Stimulated activated CD4-positive, alpha-beta T cell treated with anti-CD3 and anti-CD28 coated beads, Interleukin-1b, Interleukin-23, amount 100 ng/mL, for 1 hour (primary cell): ENCODE measurements at places on chromosomes 1 and 21.

DNA sequence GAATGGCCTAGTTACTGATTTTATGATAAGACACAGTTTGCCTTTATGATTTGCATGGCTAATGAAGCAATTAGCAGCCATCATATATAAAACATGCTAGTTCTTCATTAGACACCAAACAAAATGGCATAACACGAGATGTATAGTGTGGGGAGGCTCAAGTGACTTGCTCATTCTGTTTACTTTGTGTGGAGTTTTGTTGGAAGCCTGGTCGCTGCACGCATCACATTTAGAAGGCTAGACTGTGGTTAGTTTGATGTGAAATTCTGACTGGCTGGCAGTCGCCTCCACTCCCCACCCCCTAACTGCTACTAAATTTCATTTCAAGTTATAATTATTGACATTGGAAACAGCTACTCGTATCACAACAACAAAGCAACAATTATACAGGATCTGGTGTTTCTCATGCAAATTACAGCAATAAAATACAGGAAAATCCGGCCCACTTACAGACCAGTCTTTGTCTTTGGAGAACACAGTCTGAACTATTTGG is 356.1 kb downstream of the LMO4 start:
- no peak for DNase-seq

DNA sequence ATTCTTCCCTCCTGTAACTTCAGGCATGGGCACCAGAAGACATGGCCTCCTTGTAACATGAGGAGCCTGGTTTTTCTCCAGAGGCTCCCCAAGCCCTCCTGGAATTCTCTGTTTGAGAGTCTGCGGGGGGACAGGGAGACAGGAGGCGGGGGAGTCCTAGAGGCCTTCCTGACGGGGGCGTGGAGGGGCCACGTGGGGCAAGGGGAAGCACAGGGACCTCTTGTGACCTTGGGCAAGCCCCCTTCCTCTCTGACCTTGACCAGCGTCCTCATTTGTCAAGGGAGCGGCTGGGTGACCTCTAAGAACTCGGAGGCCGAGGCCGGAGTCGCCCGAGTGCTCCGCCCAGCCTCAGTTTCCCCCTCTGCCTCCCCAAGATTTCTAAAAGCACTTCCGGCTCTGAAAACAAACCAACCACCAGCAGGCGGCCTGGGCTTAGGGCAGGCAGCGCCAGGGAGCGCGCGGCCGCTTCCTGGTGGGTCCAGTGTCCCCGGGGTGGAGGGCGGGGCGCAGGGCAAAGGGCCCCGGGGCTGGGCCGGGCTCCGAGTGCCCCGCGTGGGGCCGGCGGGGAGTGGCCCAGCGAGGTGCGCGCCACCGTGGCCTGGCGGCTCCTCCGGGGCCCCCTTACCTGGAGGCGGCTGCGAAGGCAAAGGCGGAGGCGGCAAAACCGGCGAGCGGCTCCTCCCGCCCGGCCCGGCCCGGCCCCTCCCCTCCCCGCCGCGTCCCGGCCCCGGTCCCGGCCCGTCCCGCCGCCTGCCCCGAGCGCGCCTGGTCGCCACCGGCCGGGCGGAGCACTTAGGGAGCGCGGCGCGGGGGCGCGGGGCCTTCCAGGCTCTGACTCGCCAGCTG is at the start of gene TMCO4:
Gene TMCO4 (minus strand): TSS at position 687 of the 846 bp plus-strand sequence. CDS start 19,158 bp downstream, outside the sequence.
- DNase-seq = no peak

DNA sequence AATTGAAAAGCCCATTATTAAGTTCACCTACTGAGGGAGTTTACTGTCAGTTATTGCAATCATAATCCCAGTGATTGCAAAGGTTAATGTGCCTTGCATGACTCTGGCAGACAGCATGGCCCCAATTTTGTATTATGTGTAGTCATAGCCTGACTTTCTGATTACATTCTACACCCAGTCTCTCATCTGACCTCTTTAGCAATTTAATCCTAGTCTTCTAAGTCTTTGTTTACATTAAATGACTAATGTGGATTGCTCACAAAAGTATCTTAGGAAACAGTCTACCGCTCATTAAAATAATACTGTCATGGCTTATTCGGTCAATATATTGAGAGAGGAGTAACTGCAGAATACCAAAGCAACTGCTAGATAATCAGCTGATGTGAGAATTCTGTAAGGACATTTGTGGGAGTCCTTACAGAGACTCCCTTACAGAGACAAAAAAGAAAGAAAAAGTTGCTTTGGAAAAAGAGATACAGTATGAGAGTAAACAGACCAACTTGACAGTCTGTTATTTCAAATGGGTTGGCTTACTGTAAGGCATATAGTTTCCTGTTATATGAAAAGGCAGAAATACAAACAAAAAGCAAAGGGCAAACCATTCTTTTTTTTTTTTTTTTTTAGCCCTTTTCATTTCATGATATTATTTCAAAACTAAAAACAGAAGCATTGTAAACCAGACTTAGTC is 42.8 kb downstream of the SMG7 start:
- DNase-seq = no peak

DNA sequence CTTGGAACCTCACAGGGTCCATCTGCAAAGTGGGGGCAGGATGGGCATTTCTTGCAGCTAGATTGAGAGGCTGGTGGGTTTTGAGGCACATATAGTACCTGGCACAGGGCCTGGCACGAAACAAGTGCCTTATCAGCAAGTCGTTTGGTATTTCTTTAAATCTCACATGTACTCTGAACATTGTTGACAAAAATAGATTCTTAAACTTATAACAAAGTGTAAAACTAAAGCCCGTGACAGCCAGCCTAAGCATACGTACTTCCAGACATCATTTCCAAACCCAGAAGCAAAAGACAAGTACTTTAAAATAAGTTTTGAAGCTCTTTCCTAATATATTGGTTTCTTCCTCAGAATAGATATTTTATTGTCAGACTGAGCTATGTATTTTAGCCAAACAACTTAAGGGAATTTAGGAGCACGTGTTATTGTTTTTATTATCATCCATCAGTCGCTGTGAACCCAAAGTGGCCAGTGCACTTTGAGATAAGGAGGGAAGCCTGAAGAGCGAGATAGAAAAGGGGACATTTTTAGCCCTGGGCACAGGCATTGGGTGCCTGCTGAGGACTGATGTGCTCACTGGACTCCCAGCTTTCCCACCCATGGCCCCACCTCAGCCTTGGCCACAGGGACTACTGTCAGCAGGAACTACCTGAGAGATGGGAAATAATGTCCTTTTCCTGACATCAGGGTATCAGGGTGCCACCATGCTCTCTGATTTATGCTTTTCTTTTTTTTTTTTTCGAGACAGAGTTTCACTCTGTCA is 3.0 kb downstream of the FBLIM1 start:
- no peak for DNase-seq

DNA sequence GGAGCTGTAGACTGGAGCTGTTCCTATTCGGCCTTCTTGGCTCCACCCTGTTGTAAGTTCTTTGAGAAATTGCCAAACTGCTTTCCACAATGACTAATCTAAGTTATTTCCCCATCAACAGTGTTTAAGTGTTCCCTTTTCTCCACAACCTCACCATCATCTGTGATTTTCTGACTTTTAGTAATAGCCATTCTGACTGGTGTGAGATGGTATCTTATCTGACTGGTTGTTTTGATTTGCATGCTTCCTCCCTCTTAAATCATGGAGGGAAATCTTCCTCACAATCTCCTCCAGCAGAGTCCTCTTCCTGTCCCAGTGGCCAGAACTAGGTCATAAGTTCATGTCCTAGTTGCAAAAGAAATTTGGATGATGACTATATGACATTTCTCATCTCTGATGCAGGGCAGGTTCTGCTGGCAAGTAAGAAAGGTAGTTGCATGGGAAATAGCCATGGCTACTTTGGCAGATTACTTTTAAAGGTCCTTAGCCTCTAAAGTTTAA is 294.0 kb downstream of the LRRC40 start:
- DNase-seq = no peak
